ENCODE measurements at places on chromosomes 1 and 21. TPM values are rescaled to one million over a fixed set of nuclear protein-coding genes. Genes with fewer than 3 reads are reported as not detected.

STUM gene
- 1.1 TPM for polyA plus RNA-seq

LENEP gene
- 0.42 TPM for polyA plus RNA-seq

HHIPL2 gene
- polyA plus RNA-seq: 1.2 TPM

TNFRSF18 gene
- 0.20 TPM for polyA plus RNA-seq

MYBPHL gene
- polyA plus RNA-seq: not detected

DIO1 gene
- polyA plus RNA-seq: 6.4 TPM

SH3BGR gene
- polyA plus RNA-seq: 3.5 TPM

MPZ gene
- 3.8 TPM for polyA plus RNA-seq

TACSTD2 gene
- 48.9 TPM for polyA plus RNA-seq

TRIM33 gene
- polyA plus RNA-seq: 55.5 TPM

ASCL5 gene
- polyA plus RNA-seq: 0.12 TPM

DNA sequence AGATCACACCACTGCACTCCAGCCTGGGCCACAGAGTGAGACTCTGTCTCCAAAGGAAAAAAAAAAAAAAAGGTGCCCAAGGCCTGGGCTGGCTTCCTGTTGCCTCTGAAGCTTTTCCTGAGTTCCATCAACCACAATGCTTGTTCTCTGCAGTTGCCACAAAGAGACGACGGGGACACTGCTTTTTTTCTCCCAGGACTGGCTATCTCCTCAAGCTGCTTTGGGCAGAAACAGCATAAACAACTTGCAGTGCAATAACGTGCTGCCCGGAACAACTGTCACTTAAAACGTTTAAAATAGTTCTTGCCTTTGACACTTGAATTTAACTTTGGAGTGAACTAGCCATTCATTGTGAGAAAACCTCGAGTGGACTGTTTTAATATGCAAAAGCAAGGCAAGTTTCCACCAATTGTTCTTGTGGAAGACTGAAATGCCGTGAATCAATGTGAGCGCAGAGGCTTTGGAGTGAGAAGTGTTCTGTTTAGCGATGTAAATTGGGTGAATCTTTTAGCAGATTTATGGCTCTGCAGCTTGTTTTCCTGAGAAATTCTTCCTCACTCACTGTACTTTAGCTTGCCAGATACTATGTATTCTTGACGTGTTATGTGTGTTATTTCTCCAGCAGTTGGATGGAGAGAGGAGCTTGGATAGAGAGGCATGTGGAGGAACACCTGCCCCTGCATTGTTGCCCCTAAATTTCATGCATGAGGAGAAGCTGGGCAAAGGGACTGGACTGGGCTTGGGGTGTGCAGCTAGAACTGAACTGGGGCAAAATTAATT lies 188.1 kb upstream of the KIAA0040 start:
- no peak for DNase-seq

GRCh38 chr1:119647734-119648619 lies at the start of gene ZNF697:
ZNF697 (minus strand) TSS chr1:119648266; CDS start chr1:119626100, 22,166 bp downstream.
- DNase-seq: peak; percentile 79

DNA sequence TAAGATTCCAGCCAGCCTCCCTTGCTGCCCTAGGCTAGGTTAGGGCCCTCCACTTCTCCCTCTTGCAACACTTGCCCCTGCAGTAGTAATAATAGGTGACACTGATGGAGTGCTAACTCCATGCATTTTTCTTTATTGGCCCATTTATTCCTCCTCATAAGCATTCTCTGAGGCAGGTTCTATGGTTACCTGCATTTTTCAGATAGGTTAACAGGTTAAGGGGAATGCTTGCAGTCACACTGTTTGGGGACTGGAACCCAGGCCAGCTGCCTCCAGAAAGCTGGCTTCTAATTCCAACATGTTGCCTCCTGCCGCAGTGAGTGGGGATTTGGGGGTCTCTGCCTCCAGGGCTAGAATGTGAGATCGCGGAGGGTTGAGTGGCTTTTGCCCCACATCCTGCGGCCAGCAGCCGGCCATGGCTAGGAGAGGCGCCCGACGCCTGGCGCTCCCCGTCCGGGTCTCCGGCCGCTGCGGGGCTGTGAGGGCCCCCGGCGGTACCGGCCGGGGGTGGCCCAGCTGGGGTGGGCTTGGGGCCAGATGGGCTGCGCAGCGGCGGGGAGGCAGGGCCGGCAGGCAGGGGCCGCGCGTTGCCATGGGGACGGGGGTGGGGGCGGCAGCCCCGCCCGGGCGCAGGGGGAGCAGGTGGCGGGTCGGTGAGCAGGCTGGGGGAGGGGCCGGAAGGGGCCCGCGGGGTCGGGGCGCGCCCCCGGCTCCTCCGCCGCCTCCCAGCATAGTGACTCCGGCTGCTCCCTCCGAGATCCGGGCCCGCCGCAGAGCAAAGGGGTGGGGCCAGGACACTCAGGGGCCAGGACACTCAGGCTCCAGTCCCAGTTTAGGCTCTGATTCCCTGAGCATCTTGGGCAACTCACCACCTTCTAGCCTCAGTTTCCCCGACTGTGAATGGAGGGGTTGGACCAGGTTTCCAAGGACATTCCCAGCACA lies 68.4 kb upstream of the SSBP3 start:
- DNase-seq: no peak

DNA sequence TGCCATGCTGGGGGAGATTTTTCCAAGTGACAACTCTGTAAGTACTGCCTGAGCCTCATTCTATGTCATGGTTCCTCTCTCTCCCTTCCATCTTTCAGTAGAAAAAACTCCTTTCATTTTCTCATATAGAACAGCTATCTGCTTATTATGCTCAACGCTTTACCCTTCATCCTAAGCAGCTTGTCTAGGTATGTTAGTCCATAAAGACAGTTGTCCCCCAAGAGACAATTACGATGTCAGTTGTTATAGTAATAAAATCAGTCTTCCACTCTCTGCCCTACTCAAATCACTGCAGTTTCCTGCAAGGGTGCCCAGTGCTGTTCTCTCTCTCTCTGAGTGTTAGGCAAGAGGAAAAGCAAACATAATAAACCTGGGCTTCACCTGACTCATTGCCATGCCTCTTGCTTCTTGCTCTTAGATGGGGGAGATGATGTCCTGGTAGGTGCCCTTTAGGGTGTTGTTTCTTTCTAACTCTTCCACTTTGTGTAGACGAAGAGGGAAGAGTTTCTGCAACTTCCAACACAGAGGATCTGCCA lies 59.4 kb downstream of the PAPPA2 start:
- DNase-seq: no peak

DNA sequence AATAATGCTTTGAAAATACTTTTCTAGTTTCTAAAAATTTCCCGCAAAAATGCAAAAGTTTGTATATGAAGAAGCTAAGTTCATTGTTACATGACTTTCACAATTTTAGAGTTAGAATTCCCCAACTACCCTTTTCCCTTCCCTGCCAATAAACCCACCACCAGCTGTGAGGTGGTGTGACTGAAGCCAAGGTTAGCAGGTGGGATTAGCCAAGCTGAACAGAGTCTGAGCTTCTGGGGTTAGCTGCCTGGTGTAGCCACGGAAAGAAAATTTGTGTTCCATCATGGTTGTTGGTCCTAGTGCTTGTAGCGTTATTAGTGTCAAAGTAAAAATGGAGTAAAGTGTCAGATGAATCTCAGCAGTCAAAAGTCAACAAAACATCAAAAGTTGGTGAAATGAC lies 110.9 kb downstream of the ASTN1 start:
- no peak for DNase-seq

- no peak for DNase-seq
Measured at GRCh38 chr1:91851130-91852010, 34.6 kb downstream of the TGFBR3 start.

GRCh38 chr1:179761296-179761695 lies 18.2 kb downstream of the FAM163A start:
- peak; percentile 35 for DNase-seq

GRCh38 chr1:76262601-76263000 lies 188.1 kb downstream of the ST6GALNAC3 start:
- no peak for DNase-seq

- DNase-seq: no peak
Measured at GRCh38 chr1:3064901-3065300, 4.1 kb upstream of the PRDM16 start.

DNA sequence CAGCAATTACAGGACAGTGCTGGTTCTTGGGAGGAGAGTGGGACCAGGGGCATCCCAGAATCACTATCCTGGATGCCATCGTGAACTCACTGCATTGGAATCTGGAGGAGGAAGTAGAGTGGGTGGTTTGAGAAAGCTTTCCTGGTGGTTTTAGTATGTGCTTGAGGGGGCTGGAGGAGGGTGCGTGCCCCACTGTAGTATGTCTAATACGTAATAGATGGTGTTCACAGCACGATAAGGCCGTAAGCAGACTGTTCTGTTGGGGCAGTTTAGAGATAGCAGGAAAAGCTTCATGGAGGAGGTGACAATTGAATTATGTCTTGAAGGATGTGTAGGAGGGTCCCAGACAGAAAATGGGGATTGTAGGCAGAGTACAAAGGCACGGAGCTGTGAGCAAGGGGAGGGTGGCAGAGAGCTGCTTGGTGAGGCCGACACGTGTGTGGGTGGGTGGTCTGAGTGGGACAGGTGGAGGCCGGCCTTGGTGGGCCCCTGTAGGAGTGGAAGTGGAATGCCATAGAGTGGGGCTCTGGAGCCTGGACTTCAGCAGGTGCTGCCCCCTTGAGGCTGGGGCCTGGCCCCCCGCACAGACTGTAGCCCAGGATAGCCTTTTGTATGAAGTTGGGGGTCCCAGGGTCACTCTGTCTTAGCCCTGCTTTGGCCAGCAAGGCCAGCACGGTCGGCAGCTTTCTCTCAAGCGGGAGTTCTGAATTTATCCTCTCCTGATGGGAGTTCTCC lies 37.0 kb downstream of the IL6R start:
- no peak for DNase-seq

GRCh38 chr1:184035719-184036516 lies 1.6 kb downstream of the COLGALT2 start:
- DNase-seq: no peak

DNA sequence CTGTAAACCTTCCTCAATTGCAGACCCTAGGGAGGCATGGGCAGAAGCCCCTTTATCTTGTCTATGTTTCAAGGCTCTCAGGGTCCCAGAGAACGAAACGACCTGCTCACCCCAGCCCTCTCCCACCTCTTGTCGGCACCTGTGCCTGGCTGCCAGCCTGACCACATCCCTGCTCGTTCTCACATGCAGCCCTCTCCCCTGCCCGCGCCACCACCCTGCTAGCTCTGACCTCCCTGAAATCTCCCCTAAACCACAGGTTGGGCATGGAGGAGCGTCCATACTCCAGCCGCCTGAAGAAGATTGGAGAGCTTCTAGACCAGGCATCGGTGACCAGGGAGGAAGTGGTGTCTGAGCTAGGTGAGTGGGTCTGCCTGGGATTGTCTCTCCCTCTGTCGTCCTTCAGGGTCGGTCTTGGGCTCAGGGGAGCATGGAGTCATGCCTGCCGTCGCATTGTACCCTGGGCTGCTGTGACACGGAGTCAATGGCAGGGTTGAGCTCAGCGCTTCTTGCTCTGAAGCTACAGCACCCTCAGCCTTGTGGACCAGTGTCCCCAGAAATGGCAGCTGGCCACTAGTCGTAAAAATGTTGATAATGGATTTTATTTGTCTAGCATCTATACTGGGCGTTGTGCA lies 3.6 kb downstream of the ADPRS start:
- DNase-seq: no peak

- no peak for DNase-seq
Measured at GRCh38 chr1:227788271-227789083, 27.0 kb upstream of the PRSS38 start.

DNA sequence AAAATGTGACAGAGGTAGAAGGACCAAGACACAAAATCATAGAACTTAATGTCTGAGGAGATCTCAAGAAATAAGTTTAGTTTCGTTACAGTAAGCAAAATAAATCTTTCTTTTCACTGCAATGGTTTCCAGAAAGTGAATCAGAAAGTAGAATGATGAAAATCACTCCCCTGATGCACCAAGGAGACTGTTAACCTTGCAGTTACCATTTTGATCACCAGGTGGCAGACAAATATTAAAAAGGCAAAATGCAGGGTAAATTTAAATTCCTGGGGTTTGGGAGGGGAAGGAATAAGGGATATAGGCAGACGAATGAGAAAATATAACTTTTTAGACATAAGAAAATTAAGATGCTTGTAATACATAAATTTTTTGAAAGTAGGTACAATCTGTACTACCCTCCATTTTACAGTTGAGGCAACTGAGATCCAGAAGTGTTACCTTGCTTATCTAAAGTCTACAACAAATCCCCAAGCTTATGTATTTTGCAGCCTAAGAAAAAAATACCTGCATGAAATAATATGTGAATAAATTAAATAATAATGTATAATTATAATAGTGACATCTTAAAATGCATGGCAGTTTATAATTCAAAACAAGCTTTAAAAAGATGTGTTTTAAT lies 253.2 kb downstream of the CRB1 start:
- no peak for DNase-seq

DNA sequence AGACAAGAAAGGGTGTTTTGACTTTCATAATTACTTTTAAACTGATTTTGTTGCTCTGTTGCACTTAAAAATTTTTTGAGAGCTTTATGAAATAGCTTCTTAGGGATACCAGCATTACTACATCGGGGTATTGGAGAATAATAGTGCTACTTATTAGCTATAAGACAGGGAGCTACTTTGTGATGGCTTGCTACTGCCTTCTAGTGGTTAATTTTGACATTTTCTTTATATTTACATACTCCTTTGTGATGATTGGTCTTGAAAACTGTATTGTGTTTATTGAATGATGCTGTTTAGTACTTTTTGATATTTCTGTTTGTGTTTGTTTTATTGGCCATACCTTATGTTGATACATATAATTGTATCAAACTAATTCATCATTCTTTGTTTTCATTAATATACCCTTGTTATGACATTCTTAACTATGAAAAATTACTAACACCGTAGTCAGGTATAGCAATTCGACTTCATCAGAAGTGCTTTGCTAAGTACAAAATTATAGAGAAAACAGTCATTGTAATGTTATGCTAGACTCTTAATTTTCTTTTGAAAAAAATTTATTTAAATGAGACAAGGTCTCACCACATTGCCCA lies 85.5 kb downstream of the CLIC4 start:
- DNase-seq: peak; percentile 35

- no peak for DNase-seq
Measured at GRCh38 chr1:225448146-225448805, 20.4 kb upstream of the LBR start.

- DNase-seq: peak; percentile 11
Measured at GRCh38 chr1:175841738-175842187, 98.4 kb upstream of the TNR start.

GRCh38 chr1:167258858-167259257 lies 38.2 kb downstream of the POU2F1 start:
- DNase-seq: no peak

GRCh38 chr1:246067432-246068216 lies 439.5 kb downstream of the SMYD3 start:
- DNase-seq: no peak

DNA sequence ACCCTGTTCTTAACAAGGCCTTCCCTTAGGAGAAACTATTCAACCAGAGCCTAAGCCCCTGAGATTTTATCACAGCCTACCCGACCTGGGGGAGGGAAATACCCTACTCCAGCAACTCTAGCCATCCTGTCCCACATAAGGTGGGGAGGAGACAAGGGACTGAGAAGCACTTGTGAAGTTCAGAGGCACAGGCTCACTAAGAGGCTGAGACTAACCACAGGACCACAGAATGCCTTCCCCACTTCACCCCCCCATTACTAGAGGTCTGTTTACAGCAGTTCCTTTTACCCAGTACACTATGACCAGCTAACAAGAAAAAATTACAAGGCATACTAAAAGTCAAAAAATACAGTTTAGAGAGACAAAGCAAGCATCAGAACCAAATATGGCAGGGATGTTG lies 86.8 kb downstream of the TEX35 start:
- DNase-seq: no peak

- no peak for DNase-seq
Measured at GRCh38 chr21:33241846-33242245, 12.1 kb downstream of the IFNAR2 start.

All from renal cortex interstitium (tissue), 15 donors.